ENCODE measurements at places on chromosomes 1 and 21.

- DNase-seq, result no peak
These were observed 2.0 kb downstream of the ZDHHC18 start for GRCh38 chr1:26828411-26828991.

DNA sequence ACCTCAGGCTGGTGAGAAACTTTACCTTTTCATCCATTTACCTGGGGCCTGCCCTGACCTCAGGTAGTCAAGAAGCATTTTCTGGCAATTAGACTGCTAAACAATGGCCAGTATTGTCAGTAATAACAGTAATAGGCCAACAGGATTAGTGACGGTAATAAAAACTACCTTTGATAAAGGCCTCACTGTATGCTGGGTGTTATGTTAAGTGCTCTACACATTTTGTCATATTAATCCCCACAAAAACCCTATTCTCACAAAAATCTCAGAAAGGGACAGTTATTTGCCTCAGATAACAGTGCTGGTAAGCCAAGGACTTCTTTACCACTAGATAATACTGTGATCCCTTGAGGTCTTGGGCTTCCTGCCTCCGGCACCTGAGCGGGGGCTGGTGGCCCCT lies 191.4 kb downstream of the FOXD2 start:
- DNase-seq, result no peak

- no peak for DNase-seq
These were observed 80.8 kb upstream of the UBE2U start for GRCh38 chr1:64122588-64122987.

DNA sequence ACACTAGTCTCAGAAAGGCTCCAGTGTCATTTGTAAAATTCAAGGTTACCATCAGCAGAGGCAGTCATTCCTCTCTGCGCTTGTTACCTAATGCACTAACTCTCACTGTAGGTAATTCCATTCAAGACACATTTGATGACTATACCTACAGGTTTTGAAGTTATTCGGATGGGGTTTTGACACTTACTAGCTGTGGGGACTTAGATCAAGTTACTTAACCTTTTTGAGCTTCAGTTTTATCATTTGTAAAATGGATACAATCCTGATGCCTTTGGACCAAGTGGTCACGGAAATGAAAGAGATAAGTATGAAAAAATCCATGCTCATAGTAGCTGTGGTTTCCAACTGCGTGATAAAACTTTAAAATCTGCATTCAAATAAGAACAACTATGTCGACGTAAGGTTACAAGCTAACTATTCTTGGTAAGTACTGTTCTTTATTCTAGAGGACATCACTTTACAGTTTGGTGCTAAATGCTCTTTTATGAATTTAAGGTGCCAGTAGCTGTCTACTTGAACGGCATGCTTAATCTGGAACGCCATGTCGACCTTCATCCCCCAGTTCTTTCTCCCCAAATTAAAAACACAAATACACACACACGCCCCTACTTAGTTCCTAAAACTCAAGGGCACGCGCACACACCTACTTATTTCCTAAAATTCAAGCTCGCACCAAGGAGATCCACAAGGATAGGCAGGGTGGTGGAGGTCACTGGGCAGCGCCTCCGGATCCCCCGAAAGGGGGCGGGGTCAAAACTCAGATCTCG lies 550 bp upstream of the NFYC start:
- DNase-seq, result no peak

DNA sequence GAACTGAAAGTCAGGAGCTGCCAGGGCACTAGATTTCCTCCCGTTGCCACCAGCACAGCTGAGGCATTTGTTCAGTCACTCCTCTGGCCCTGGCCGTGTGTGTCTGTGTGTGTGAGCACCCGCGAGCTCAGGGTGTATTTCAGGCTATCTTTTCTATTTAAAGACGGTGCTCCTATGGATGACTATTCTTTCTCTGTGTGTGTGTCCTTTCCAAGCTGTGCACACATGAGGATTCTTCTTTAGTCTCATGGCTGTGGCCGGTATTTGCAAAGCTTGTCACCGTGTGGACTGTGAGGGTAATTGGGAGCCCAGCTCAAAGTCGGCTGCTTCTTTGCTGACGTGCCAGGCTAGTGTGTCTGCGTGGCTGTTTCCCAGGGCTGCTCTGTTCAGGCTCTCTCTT lies 3.0 kb upstream of the KCND3 start:
- DNase-seq, result no peak

DNA sequence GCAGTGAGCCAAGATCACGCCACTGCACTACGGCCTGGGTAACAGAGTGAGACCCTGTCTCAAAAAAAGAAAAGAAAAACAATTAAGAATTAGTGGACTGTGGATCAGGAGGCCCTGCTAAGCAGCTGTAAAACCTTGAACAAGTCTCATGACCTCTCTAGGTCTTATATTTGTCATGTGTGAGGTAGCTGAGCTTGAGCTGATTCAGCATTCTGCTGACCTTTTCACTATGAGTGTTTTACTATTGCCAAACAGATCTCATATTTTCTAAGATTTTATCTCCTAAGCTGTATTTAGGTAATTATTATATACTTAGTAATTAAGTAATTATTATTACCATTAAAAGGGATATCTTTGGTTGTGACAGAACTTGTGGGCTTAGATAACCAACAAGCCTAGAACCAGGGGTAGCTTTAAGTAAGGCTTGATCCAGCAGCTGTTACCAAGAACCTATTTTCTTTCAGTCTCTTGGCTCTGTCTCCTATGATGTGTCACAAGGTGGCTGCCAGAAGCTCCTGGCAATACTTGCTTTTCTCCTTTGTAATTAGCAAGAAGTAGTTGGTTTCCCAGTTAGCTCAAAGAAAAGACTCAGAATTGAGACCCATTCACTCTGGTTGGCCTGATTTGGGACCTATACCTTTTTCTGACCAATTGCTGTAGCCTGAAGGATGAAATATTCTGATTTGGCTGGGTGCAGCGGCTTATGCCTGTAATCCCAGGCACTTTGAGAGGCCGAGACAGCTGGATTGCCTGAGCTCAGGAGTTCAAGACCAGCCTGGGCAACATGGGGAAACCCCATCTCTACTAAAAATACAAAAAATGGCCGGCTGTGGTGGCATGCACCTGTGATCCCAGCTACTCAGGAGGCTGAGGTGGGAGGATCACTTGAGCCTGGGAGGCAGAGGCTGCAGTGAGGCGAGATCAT lies 8.5 kb upstream of the ZC3H12A start:
- no peak for DNase-seq

- no peak for DNase-seq
These were observed 6.9 kb downstream of the SERTAD4 start for GRCh38 chr1:210239349-210240111.

- no peak for DNase-seq
These were observed 20.9 kb upstream of the GPR153 start for GRCh38 chr1:6281511-6282402.

- no peak for DNase-seq
These were observed 68.3 kb downstream of the PRRX1 start for GRCh38 chr1:170732252-170732588.

GRCh38 chr1:78369546-78369945 lies 121.2 kb upstream of the PTGFR start:
- DNase-seq, result no peak

GRCh38 chr1:48532976-48533375 lies 61.0 kb upstream of the SPATA6 start:
- no peak for DNase-seq

GRCh38 chr1:103525114-103525606 lies 339 bp upstream of the RNPC3 start:
- DNase-seq, result no peak

Measured in progenitor cell of endocrine pancreas (in vitro differentiated cells).